ENCODE measurements at places on chromosomes 1 and 21. TPM values are rescaled to one million over a fixed set of nuclear protein-coding genes. Genes with fewer than 3 reads are reported as not detected.

LENEP gene
- total RNA-seq, result not detected

PCNX2 gene
- 5.5 TPM for total RNA-seq

DDR2 gene
- total RNA-seq, result 5.8 TPM

PTGFR gene
- total RNA-seq, result 0.35 TPM

KRTAP21-2 gene
- not detected for total RNA-seq

CORT gene
- not detected for total RNA-seq

AMY1C gene
- total RNA-seq, result not detected

PPIAL4G gene
- total RNA-seq, result not detected

HSD11B1 gene
- not detected for total RNA-seq

OR13G1 gene
- not detected for total RNA-seq

KRTAP10-6 gene
- not detected for total RNA-seq

MXRA8 gene
- 25.8 TPM for total RNA-seq

RNF187 gene
- 81.3 TPM for total RNA-seq

NKAIN1 gene
- not detected for total RNA-seq
